Lower lobe of right lung (tissue), 2 donors: ENCODE measurements at places on chromosomes 7 and 10.

- no peak for DNase-seq
- H3K4me1 ChIP-seq, result peaks cover 10% of the 10 kb centered on the region
These were observed 319.1 kb downstream of the PTEN start for GRCh38 chr10:88182601-88182930.

DNA sequence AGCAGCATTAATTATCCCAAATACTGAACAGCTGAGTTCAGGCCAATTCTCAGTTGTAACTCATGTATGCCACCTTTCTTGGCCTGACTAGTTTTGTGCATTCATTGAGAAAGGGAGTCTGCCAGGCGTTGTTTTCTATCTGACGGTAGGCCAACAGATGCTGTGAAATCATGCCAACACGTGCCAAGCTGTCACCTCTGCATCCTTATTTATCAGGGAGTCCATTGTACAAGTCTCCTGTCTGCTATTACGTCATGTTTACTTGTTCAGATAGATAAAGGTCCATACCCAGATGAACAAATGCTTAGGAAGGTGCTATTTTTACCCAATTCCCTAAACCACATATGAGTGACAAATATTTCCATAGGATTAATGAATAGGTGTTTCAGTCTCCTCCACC is 127.2 kb upstream of the CDK6 start:
- no peaks in the 10 kb centered on the region for H3K4me1 ChIP-seq
- no peak for DNase-seq
- H3K27me3 ChIP-seq, result no peaks in the 10 kb centered on the region
- no peak overlapping the region for H3K27ac ChIP-seq

GRCh38 chr10:106508950-106509349 is 655.6 kb downstream of the SORCS1 start:
- H3K27ac ChIP-seq, result no peak overlapping the region
- H3K36me3 ChIP-seq, result no peaks in the 10 kb centered on the region

DNA sequence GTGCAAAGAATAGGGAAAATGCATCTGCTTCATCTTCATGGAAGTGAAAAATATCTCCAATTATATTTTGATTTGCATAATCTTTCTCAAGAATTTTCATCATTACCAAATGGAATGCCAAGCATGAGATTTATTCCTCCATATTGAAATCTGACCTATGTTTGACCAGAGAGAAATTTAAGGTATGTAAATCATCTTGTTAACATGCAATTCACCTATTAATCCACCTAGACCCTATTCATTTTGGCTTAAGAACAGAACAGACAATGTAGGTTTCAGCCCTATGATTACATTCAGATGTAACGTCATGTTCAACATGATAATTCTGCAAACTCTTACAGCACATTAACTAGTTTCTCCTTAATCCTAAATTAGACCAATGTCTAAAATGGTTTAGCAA is 30.8 kb upstream of the TMEM140 start:
- H3K27me3 ChIP-seq, result no peaks in the 10 kb centered on the region
- H3K36me3 ChIP-seq, result no peaks in the 10 kb centered on the region
- H3K4me1 ChIP-seq, result no peaks in the 10 kb centered on the region
- H3K27ac ChIP-seq, result no peak overlapping the region
- no peak for DNase-seq

GRCh38 chr10:29150010-29150409 is 138.9 kb upstream of the LYZL1 start:
- H3K36me3 ChIP-seq, result no peaks in the 10 kb centered on the region
- H3K27ac ChIP-seq, result no peak overlapping the region
- peak; percentile 50 for DNase-seq
- no peak overlapping the region for H3K4me3 ChIP-seq
- H3K4me1 ChIP-seq, result no peaks in the 10 kb centered on the region

DNA sequence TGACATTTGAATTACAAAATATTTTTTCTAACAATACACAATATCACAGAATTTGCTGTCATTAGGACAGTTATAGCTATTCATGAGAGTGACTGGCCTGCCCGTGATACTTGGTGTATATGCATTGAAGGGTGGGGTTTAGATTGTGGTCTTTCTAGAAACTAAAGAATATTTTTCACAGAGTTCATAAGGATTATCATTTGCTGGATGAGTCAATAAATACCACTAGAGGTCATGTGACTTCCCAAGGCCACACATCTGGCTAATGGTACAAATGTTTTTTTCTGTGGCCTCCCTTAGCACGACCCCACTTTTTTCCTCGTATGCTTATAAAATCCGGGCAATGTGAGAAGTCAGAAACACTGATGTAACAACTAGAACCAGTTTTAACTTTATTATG is 5.2 kb downstream of the OPTN start:
- no peaks in the 10 kb centered on the region for H3K27me3 ChIP-seq
- no peak for DNase-seq
- H3K36me3 ChIP-seq, result peaks cover 20% of the 10 kb centered on the region
- H3K27ac ChIP-seq, result no peak overlapping the region
- H3K4me3 ChIP-seq, result no peak overlapping the region

GRCh38 chr10:86668297-86669165 is at the start of gene LDB3:
Gene LDB3 (plus strand): TSS chr10:86668511. CDS start chr10:86668692, 181 bp downstream.
- H3K4me1 ChIP-seq, result no peaks in the 10 kb centered on the region
- H3K27me3 ChIP-seq, result peaks cover 4% of the 10 kb centered on the region
- H3K36me3 ChIP-seq, result no peaks in the 10 kb centered on the region
- DNase-seq, result no peak
- peak within 1 kb of the TSS; percentile 11 for H3K27ac ChIP-seq

GRCh38 chr10:119782981-119783664 is 57.3 kb downstream of the INPP5F start:
- H3K4me1 ChIP-seq, result peaks cover 12% of the 10 kb centered on the region
- H3K36me3 ChIP-seq, result no peaks in the 10 kb centered on the region
- no peak overlapping the region for H3K27ac ChIP-seq
- no peak for DNase-seq
- no peak overlapping the region for H3K4me3 ChIP-seq

- H3K27me3 ChIP-seq, result no peaks in the 10 kb centered on the region
- no peak for DNase-seq
- H3K4me1 ChIP-seq, result no peaks in the 10 kb centered on the region
- H3K4me3 ChIP-seq, result no peak overlapping the region
- no peaks in the 10 kb centered on the region for H3K36me3 ChIP-seq
These were observed 322.1 kb upstream of the AUTS2 start for GRCh38 chr7:69276011-69276729.

DNA sequence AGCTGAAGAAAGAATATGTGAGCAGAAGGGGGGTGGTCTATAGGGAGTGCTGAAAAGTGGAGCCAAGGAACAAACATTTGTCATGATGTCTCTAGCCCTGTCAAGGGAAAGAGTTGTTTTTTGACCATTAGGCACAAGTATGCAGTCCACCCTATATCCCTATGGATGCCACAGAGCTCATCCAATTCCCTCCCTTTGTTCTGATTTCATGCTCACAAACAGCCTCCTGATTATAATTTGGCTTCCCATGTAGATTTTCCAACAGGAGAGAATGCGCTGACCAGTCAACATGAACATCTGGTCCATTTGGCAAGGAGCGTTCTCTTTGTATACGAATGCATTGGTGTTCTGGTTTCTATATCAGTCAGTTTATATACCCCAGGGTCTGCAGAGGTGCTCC is 12.1 kb upstream of the CEP41 start:
- no peak overlapping the region for H3K27ac ChIP-seq
- H3K36me3 ChIP-seq, result no peaks in the 10 kb centered on the region
- DNase-seq, result no peak

GRCh38 chr7:600149-601035 is 80.7 kb upstream of the PDGFA start:
- no peak overlapping the region for H3K27ac ChIP-seq
- peaks cover 39% of the 10 kb centered on the region for H3K4me1 ChIP-seq
- no peaks in the 10 kb centered on the region for H3K27me3 ChIP-seq
- H3K36me3 ChIP-seq, result no peaks in the 10 kb centered on the region
- DNase-seq, result no peak
- H3K4me3 ChIP-seq, result no peak overlapping the region

DNA sequence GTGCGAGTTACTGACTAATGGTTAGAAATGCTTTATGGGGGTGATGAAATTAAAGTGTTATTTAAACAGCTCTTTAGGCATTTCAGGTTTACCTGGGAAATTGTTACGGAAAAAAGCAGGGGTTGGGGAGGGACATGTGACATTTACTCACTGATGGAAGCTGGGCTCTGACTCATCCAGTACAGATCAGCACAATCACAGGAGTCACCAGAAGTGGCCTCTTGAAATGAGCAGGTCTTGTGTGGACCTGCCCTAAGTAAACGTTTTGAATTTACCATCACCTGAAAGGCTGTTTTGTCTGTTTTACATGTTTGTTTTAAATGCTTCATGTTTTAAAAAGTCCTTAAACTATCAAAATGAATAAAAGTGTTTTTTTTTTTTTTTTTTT is 2.3 kb downstream of the GLRX3 start:
- H3K27ac ChIP-seq, result no peak overlapping the region
- no peaks in the 10 kb centered on the region for H3K27me3 ChIP-seq
- H3K36me3 ChIP-seq, result peaks cover 6% of the 10 kb centered on the region
- H3K4me1 ChIP-seq, result peaks cover 33% of the 10 kb centered on the region
- no peak for DNase-seq

DNA sequence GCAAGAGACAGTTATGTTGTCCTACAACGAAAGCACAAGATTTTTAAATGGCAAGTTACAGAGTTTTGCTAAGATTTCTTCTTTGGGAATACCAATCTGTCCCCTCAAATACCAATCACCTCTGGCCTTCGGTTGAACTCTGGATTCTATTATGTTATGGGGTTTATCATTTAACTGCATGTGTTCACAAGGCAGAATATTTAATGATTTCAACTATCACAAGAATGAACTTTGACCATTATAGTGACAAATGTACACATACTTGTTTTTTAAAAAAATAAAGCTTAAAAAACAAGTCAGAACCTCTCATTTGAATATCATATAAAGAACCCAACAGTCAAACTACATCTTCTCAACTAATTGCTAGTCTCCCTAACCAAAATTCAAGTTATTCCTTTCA is 11.3 kb downstream of the OAT start:
- no peak overlapping the region for H3K4me3 ChIP-seq
- peaks cover 77% of the 10 kb centered on the region for H3K36me3 ChIP-seq

DNA sequence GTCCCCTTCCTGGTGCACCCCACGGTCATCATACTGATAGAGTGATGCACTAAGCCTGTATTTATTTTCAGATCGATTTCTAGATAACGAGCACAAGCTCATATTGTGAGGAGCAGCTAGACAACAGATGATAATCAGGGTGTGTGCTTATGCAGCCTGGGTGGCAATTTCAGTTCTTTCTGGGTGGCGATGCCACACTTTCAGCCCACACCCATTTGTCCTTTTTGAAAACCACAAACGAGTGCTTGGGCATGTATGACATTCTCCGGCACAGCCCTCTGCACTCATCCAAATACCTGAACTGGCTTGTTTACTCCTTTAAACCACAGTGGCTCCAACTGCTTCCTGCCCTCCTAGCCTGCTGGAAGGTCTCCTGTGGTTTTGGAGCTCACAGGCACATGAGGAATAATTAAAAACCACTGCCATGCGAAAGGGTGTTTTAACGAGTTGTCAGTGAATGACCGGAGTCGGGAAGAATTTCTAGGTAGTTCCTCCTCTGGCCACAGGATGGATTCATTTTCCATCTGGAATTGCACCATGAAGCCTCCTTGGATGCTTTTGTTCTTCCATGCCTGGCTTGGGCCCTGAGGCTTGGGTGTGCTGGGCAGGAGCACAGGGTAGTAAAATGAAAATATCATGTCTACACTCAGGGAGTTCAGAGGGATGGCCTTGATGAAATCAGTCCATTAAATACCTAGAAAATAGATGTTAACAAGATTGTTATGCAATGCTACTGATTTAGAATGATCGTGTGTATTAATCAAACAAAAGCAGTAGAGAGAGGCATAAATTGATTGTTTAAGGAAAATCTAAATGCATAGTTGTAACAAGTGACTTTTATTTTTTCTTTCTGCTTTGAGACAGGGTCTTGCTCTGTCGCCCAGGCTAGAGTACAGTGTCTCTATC is 52.4 kb upstream of the ITGB1 start:
- H3K27ac ChIP-seq, result peak overlapping the region; percentile 14
- H3K36me3 ChIP-seq, result no peaks in the 10 kb centered on the region
- H3K4me3 ChIP-seq, result no peak overlapping the region
- no peak for DNase-seq

DNA sequence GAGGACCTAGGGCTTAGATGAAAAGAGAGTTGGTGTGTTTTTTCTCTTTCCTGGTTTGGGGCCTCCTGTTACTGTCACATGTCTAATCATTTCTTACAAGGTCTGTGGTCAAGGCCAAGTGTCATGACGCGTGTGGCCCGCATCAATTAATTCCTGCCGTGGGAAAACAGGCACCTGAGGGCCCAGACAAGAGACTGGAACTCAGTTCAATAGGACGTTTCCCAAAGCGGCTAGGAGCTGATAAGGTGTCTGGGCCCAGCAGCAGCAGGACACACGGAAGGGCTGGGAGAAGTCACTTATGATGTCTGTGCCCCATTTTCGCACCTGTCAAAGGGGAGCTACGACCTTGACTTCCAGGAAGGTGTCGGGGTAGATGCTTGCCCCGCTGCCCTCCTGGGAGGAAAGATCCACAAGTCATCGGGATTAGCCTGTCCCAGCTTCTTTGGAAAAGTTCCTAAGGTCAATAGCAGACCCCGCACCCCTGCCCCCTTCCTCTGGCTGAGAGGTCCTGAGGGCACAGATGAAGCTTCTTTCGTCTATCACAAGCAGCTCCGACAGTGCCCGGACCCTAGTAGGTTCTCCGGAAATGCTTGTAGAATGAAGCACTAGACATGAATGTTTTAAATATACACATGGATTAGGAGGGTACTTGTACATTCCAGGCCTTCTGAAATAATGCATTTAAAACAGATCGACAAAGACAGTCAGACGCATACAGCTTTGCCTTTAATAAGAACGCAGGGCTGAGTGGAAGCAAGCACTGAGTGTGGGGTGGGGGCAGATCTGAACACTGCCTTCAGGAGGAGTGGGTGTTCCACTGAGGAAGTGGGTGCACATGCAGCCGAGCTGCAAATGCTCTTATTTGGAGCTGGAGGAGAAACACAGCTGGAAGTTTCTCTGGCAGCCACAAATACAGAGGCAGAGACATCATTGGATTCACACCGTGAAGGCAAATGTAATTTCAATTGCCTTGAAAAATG is 237.5 kb upstream of the GRB10 start:
- H3K4me1 ChIP-seq, result no peaks in the 10 kb centered on the region
- H3K27ac ChIP-seq, result no peak overlapping the region
- no peaks in the 10 kb centered on the region for H3K36me3 ChIP-seq
- no peaks in the 10 kb centered on the region for H3K27me3 ChIP-seq

- H3K27ac ChIP-seq, result no peak overlapping the region
- peaks cover 4% of the 10 kb centered on the region for H3K4me1 ChIP-seq
These were observed 404.7 kb downstream of the ARL4A start for GRCh38 chr7:13091974-13092707.

DNA sequence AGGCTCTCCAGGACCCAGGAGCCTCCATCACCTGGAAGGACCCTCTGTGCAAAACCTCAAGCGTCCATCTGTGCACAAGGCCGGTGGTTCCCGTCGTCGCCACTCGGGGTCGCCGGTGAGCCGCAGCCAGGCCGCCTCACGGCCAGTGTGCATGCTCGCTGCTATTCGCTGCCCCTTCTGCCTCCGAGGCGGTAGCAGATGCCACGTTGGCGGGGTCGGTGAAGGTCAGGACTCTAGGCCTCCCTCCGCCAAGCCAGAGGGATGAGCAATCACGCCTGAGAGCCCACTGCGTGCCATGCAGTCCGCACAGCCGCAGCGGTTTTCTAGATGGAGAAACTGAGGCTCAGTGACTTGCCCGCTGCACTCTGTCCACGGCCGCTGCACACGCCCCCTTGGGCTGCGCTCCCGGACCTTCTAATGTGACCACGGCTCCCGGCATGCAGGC is 5.7 kb downstream of the UPK3B start:
- DNase-seq, result peak; percentile 81
- H3K4me3 ChIP-seq, result peak overlapping the region; percentile 27
- H3K27me3 ChIP-seq, result peaks cover 5% of the 10 kb centered on the region
- H3K36me3 ChIP-seq, result no peaks in the 10 kb centered on the region
- H3K27ac ChIP-seq, result no peak overlapping the region

GRCh38 chr7:29839921-29840320 is 33.6 kb downstream of the WIPF3 start:
- H3K27ac ChIP-seq, result no peak overlapping the region
- no peaks in the 10 kb centered on the region for H3K4me1 ChIP-seq
- no peak for DNase-seq
- no peak overlapping the region for H3K4me3 ChIP-seq
- no peaks in the 10 kb centered on the region for H3K27me3 ChIP-seq
